ENCODE measurements at places on chromosomes 16 and 17.

- H3K4me1 ChIP-seq, result peaks cover 10% of the 10 kb centered on the region
- H3K27me3 ChIP-seq, result no peaks in the 10 kb centered on the region
- no peaks in the 10 kb centered on the region for H3K36me3 ChIP-seq
- H3K27ac ChIP-seq, result no peak overlapping the region
- H3K4me3 ChIP-seq, result no peak overlapping the region
These were observed 14.0 kb downstream of the CA5A start for GRCh38 chr16:87922250-87922871.

DNA sequence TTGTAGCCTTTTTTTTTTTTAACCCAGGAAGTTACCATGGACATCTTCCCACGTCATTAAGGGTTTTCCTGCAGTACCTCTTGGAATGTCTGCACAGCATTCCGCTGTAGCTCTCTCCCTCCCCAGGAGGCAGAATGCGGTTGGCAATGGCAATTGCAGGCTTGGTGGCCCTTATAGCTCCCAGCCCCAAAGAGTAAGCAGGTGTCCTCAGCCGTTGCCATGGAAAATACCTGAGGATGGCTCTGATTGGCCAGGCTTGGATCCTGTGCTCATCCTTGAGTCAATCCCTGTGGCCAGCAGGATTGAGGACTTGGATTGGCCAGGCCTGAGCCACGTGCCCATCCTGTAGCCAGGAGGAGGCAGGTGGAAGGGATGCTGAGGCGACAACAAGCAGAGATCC lies 15.5 kb upstream of the TIMP2 start:
- H3K4me3 ChIP-seq, result no peak overlapping the region
- H3K27me3 ChIP-seq, result no peaks in the 10 kb centered on the region
- no peaks in the 10 kb centered on the region for H3K36me3 ChIP-seq
- H3K27ac ChIP-seq, result no peak overlapping the region
- no peak for DNase-seq

GRCh38 chr17:5819396-5819795 lies 235.1 kb upstream of the NLRP1 start:
- peaks cover 56% of the 10 kb centered on the region for H3K27me3 ChIP-seq
- no peak overlapping the region for H3K4me3 ChIP-seq
- H3K36me3 ChIP-seq, result no peaks in the 10 kb centered on the region
- no peak overlapping the region for H3K27ac ChIP-seq

DNA sequence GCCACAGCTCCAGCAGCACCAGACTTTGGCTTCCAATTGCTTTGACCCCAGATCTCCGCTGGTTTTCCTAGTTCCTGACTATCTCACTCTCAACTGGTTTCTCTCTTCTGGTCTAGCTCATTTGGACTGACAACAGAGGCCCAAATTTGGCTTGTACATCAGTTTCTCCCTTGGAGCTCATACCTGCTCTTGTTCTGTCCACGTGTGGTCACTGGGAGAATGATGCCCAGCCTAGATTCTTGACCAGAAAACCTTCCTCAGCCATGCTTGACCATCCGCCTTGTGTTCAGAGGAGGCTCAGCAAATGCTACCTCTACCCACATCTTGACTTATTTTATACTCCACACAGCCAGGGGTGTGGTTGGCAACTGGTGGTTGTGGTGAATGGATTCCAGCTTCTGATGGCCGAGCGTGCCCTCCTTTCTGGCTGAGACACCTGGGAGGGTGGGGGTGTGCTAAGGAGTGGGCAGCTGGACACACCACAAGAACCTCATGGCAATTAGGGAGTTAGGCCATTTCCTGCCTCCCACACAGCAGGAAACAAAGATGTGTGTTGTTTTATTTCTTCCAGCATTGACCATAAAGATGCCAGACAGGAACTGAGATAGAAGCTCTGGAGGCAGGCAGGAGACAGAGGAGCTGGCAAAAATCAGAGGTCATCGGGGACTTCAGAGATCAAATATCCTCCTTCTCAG lies 93.8 kb upstream of the FAM20A start:
- H3K27me3 ChIP-seq, result no peaks in the 10 kb centered on the region
- H3K4me1 ChIP-seq, result no peaks in the 10 kb centered on the region
- no peak overlapping the region for H3K4me3 ChIP-seq
- no peaks in the 10 kb centered on the region for H3K36me3 ChIP-seq
- DNase-seq, result no peak
- H3K27ac ChIP-seq, result no peak overlapping the region

DNA sequence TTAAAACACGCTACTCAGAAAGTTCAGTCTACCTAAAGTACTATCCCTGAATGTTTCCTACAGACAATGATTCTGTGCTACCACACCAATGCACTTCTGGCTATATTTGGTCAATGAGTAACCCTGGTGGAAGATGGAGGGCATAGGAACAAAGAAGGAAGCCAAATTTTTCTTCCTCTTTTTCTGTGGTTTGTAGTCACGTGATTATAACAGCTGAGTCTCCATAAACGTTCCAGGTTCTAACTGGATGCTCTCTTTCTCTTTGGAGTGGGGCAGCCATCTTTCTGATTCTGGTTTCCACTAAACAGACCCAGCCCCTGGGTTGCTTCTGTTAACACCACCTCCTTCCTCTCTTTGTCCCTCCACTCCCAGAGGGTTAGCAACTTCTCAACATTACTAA lies 274.9 kb downstream of the CDH11 start:
- no peak overlapping the region for H3K27ac ChIP-seq
- DNase-seq, result no peak
- H3K27me3 ChIP-seq, result no peaks in the 10 kb centered on the region
- no peak overlapping the region for H3K4me3 ChIP-seq

DNA sequence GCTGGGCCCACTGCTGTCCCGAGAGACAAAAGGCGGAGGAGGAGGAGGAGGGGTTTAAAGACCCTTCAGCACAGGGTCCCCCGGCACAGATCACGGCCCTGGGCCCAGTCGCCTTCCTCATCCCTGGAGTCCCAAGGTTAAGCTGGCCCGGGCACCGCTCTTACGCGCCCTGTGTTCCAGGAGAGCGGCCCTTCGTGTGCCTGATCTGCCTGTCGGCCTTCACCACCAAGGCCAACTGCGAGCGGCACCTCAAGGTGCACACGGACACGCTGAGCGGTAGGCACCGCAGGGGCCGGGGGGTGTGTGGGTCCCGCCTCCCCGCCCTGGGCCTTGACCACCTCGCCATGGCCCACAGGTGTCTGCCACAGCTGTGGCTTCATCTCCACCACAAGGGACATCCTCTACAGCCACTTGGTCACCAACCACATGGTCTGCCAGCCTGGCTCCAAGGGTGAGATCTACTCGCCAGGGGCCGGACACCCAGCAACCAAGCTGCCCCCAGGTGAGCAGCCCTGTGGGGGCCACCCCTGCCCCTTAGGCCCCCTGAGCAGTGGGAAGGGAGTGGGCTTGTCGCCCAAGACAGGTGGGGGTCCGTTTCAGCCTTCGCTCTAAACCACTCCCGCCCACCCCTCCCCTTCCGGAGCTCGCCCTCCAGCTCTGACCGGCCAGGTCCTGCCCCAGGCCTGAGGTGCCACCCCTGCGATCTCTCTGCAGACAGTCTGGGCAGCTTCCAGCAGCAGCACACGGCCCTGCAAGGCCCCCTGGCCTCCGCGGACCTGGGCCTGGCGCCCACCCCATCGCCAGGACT lies 37.6 kb upstream of the ZC3H18 start:
- peaks cover 4% of the 10 kb centered on the region for H3K36me3 ChIP-seq
- no peak overlapping the region for H3K27ac ChIP-seq
- H3K4me1 ChIP-seq, result peaks cover 28% of the 10 kb centered on the region
- peak overlapping the region; percentile 54 for H3K4me3 ChIP-seq
- H3K27me3 ChIP-seq, result no peaks in the 10 kb centered on the region
- DNase-seq, result peak; percentile 49

DNA sequence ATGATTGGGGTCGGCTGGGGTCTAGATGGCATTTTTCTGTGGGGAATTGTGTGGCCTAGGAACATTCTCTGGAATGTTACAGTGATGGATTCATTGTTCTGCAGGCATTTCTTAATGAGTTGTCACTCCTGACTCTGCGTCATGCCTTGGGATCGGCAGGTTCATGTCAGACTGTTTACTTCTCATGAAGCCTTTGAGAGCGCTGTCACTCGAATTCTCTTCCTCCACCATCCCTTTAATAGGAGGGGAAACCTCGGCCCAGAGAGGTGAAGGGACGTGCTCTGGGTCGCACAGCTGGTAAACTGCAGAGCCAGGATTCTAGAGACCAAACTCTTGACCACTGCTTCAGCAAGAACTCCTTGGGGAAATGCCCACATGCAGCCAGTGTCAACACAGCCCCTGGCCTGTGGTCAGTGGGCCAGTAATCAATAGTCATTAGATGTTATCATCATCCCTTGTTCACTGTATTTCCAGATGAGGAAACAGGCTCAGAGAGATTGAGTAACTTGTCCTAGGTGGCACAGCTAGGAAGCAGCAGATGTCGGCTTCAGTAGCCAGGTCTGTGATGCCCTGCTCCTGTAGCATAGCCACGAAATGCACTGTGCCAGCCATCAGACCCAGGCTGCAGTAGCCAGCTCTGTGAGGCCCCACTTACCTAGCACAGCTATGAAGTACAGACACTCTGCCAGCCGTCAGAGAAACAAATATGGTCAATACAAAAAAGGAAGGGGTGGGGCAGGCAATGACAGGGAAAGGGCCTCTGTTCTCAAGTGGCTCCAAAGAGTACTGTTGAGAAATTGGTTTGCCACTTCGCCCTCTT lies 259.0 kb downstream of the CPPED1 start:
- no peaks in the 10 kb centered on the region for H3K36me3 ChIP-seq
- H3K4me3 ChIP-seq, result no peak overlapping the region
- no peaks in the 10 kb centered on the region for H3K4me1 ChIP-seq
- H3K27me3 ChIP-seq, result no peaks in the 10 kb centered on the region

GRCh38 chr17:83053739-83054451 lies 25.5 kb upstream of the METRNL start:
- H3K27ac ChIP-seq, result peak overlapping the region; percentile 97
- H3K4me3 ChIP-seq, result no peak overlapping the region
- peaks cover 35% of the 10 kb centered on the region for H3K4me1 ChIP-seq
- no peaks in the 10 kb centered on the region for H3K36me3 ChIP-seq
- H3K27me3 ChIP-seq, result no peaks in the 10 kb centered on the region

DNA sequence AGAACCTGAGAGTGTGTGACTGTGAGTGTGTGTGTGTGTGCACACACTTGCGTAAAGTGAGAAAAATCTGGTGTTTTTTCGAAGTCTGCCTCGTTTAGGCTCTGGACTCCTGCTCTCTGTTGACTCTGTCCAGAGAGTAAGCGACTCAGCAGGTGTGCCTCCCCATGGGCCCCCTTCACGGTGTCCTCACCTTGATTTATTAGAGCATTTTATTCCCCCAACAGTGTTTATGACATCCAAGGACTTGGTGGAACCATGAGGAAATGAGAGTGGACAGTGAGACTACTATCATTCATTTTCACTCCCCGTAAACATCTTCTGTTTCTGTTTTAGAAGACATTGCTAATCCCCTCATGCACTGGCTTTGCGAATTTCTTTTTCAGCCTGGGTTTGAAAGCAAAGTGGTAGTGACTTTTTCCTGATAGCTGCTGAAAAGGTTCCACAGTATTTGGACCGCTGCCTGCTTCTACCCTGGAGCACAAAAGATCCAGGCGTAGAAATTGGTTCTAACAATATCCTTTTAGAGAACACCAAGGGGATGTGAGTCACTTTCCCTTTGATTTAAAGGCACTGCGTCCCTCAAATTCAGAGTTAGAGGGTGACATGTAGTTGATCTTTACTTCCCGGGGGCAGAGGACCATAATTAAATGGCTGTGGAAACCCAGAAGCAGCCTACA lies 218.2 kb downstream of the WWOX start:
- H3K36me3 ChIP-seq, result no peaks in the 10 kb centered on the region
- H3K4me3 ChIP-seq, result no peak overlapping the region
- DNase-seq, result no peak
- H3K27ac ChIP-seq, result no peak overlapping the region

DNA sequence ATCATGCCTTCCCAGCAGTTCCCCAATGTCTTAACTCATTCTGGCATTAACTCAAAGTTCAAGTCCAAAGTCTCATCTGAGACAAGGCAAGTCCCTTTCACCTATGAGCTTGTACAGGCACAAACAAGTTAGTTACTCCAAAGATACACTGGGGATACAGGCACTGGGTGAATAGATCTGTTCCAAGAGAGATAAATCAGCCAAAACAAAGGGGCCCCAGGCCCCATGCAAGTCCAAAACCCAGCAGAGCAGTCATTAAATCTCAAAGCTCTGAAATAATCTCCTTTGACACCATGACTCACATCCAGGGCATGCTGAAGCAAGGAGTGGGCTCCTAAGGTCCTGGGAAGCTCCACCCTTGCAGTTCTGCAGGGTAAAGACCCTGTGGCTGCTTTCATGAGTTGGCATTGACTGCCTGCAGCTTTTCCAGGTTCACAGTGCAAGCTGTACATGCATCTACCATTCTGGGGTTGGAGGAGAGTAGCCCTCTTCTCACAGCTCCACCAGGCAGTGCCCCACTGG lies 332.2 kb upstream of the KIF2B start:
- no peak for DNase-seq
- H3K27me3 ChIP-seq, result no peaks in the 10 kb centered on the region
- no peaks in the 10 kb centered on the region for H3K4me1 ChIP-seq
- no peaks in the 10 kb centered on the region for H3K36me3 ChIP-seq
- no peak overlapping the region for H3K4me3 ChIP-seq

- no peak for DNase-seq
- no peaks in the 10 kb centered on the region for H3K36me3 ChIP-seq
- H3K4me3 ChIP-seq, result no peak overlapping the region
- peaks cover 14% of the 10 kb centered on the region for H3K27me3 ChIP-seq
These were observed 11.3 kb upstream of the RBFOX3 start for GRCh38 chr17:79622122-79622601.

- no peak for DNase-seq
- H3K4me1 ChIP-seq, result peaks cover 75% of the 10 kb centered on the region
- no peak overlapping the region for H3K27ac ChIP-seq
- no peaks in the 10 kb centered on the region for H3K36me3 ChIP-seq
- no peaks in the 10 kb centered on the region for H3K27me3 ChIP-seq
These were observed 45.8 kb downstream of the TENT4B start for GRCh38 chr16:50198802-50199403.

DNA sequence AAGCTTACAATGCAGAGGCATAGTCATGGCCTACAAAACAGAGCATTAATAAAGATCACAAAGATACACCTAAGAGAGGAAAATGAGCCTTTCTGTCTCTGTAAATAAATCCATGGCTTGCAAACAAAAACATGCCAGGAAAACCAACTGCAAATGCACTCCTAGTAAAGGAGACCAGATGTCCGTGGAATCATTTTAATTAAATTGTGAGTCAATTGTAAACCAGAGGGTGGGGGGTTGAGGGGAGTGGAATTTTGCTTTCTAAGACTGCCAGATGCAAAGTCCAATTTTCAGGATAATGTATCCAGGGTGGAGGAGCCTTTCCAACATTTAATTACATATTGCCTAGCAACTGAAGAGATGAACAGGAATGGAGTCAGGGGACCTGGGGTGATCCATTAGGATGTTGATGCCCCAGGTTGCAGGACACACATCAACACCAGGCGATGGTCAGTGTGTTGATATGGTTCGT lies 390.3 kb upstream of the CCL2 start:
- DNase-seq, result peak; percentile 36
- no peaks in the 10 kb centered on the region for H3K36me3 ChIP-seq
- no peaks in the 10 kb centered on the region for H3K4me1 ChIP-seq
- H3K27me3 ChIP-seq, result no peaks in the 10 kb centered on the region
- H3K27ac ChIP-seq, result no peak overlapping the region

GRCh38 chr17:47223007-47223406 lies 13.9 kb downstream of the MYL4 start:
- H3K36me3 ChIP-seq, result no peaks in the 10 kb centered on the region
- H3K4me1 ChIP-seq, result peaks cover 39% of the 10 kb centered on the region
- no peak overlapping the region for H3K4me3 ChIP-seq

GRCh38 chr17:71472809-71473789 lies 647.7 kb upstream of the SOX9 start:
- no peaks in the 10 kb centered on the region for H3K4me1 ChIP-seq
- no peak overlapping the region for H3K4me3 ChIP-seq
- H3K27ac ChIP-seq, result no peak overlapping the region
- peak; percentile 79 for DNase-seq

- no peak for DNase-seq
- no peak overlapping the region for H3K4me3 ChIP-seq
- H3K27ac ChIP-seq, result peak overlapping the region; percentile 79
- H3K27me3 ChIP-seq, result no peaks in the 10 kb centered on the region
- H3K36me3 ChIP-seq, result peaks cover 7% of the 10 kb centered on the region
These were observed 78.7 kb downstream of the CRISPLD2 start for GRCh38 chr16:84898447-84898846.
